ENCODE measurements at places on chromosomes 4 and X.

GRCh38 chrX:125295337-125295736 is 24.3 kb upstream of the TEX13C start:
- no peak for DNase-seq

GRCh38 chrX:18643853-18644252 is 28.1 kb downstream of the RS1 start:
- no peak for DNase-seq

- no peak for DNase-seq
Measured at GRCh38 chr4:77804471-77804870, 14.7 kb downstream of the CNOT6L start.

- DNase-seq: no peak
Measured at GRCh38 chr4:173585876-173586572, 56.0 kb upstream of the HAND2 start.

DNA sequence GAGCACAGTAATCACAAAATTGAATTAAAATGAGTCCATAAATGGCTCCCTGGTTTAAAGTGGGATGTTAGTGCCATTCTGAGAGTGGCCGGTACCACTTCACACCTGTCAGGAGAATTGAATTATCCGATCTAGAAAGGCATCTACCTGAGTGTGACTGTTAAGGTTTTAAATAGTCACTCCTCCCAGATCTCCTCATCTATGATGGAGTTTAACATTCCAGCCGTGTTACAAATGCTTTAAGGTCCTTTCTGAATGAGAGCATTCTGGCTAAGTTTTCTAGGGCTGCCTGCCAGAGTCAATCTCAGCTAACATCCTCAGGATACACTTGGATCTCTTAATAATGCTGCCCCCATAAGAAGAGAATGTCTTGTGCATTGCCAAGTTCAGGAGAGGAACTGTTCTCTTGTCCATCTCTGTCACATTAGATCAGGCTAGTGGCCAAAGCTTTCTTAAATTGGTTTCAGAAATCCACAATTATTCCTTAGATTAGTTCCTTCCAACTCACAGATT is 231.1 kb downstream of the SLC39A8 start:
- DNase-seq: no peak

DNA sequence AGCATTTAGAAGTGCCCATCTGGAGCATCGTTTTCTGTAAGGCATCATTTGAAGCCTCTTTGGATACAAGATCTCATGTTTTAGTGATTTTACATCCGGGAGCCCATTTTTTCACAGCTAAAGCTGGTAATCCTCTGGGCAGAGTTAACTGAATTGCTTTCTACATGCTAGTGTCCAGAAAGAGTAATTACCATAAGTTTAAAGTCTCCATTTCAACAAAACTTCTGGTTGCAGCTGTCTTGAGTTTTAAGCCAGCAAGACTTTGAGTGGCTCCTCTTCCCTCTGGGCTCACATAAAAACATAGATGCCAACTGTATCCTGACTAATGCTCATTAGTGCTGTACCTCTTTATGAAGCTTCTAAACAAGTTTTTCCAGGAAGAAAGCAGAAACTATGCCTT is 65.4 kb downstream of the GPRIN3 start:
- DNase-seq: no peak

DNA sequence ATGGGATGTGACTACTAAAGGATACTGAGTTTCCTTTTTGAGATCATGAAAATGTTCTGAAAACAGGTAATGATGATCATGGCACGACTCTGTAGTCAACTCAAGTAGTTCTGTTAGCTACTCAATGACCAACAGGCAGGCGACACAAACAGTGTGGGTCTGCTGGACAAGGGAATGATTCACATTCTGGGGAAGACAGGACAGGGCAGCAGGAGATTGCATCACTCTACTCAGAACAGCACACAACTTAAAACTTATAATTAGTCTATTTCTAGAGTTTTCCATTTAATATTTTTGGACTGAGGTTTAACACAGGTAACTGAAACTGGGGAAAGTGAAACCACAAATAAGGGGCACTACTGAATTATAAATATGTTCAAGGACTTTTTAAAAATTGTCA is 365.2 kb downstream of the PRDM5 start:
- no peak for DNase-seq

DNA sequence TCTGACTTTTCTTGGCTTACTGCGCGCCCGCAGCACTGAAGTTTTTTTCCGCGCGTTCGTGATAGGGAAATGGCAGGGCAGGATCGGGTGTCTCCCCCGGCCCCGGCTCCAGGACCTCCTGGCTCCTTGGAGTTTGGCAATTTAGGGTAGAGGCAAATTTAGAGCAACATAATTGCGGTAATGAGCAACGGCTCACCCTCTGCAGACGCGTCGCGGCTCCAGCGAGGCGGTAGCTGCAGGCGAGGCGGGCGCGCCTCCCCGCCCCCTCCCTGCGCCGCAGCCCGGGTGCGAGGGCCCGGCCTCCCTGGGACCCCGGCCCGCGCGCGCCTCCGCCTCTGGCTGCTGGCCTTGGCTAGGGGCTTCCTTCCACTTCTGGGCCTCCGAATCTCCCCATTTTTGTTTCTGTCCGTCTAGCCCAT is 6.2 kb downstream of the MSX1 start:
- no peak for DNase-seq

DNA sequence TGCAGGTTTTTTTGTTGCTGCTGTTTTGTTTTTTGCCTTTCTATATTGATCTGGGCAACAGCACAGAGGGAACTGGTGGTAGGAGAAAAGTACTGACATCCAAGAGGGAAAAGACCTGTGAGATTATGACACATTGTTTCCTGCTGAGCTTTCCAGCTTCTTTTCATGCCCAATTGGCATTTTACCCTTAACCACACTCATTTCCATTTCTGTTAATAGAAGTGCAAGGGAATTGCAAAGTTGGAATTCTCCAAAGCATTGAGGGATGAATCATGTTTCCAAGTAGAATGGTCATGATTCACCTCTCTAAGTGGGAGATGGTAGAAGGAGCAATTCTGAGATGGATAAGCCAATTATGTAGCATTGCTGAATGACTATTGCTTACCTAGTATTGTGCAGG is 161.5 kb downstream of the PPARGC1A start:
- no peak for DNase-seq

DNA sequence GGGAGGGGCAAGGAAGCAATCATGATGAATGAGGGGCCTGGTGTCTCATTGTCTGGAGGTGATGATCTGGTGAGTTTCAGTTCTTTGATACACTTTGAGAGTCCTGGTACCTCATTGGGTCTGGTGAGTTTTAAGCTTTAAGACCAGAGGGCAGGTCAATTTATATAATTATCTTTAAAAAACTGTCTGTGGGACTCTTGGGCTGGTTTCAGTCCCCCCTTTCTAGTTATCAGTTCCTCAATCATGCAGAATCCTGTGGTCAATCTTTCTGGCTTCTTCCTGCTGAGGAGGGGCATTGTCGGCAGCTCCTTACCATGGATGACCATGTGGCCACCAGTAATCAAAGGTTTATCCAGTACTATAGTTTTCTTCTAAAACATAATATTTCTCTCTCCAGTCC is 789.1 kb downstream of the PCDH18 start:
- DNase-seq: no peak

DNA sequence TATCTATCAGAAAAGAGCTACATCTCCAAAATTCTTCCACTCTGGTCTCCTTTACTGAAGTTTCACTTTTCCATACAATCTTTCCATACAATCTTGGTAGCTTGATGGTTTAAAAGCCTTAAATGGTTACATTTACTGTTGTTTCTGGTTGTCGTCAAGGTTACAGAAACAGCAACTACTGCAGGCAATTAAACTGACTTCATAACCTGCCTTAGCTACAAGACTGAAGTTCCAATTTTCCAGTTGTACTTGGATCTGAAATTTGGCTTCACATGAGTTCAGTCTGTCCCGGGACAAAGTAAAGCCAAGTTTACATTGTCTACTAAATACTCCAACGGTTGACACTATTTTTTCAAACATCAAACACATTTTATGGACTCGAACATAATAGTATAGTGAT is 326.4 kb downstream of the ANKRD50 start:
- no peak for DNase-seq

DNA sequence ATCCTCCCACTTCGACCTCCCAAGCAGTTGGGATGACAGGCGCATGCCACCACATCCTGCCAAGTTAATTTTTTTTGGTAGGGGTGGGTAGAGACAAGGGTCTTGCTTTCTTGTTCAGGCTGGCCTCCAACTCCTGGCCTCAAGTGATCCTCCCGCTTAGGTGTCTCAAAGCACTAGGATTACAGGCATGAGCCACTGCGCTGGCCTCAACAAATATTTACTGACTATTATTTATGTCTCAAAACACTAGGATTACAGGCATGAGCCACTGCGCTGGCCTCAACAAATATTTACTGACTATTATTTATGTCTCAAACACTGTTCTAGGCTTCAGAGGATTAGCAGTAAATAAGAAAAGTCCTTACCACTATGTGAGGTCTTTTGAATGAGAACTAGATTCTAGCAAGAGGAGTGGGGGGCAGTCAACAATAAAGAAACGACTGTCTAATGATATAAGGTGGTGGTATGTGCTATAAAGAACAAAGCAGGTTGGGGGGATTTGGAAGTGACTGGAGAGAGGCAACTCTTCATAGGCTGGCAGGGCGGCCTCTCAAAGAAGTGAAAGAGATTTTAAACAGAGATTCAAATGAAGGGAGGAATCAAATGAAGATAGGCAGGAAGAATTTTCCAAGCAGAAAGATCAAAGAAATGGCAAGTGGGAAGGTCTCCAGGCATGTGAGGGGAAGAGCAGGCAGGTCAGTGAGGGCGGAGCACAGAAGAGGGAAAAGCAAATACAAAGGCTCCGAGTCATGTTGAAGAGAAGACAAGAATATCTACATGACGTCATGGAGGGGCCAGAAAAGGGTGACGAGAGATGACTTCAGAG is 12.7 kb upstream of the ACSL1 start:
- DNase-seq: no peak

- DNase-seq: no peak
Measured at GRCh38 chrX:73681408-73681807, 118.4 kb downstream of the CHIC1 start.

DNA sequence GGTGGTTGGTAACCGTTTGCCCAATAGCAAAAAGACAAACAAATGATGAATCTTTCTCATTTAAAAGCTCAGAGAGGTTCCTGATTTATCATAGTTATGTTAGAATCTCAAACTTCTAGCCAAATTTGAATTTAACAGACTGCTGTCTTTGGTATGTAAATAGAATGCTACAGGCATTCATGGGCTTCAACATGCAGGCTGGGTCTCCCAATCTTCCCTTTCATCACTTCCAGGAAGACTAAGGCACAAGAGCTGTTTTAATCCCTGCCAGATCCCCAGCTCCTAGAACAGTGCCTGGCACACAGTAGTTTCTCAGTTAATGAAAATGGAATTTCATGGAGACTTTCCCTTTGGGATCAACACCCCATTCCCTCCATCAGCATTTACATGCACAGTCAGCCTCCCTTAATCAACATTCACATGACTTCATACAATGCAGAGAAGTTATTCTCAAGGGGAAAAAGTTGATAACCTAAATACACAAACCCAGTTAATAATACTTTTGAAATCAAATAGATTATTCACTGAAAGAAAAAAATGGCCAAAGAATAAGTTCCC is 107.6 kb upstream of the C1QTNF7 start:
- no peak for DNase-seq

DNA sequence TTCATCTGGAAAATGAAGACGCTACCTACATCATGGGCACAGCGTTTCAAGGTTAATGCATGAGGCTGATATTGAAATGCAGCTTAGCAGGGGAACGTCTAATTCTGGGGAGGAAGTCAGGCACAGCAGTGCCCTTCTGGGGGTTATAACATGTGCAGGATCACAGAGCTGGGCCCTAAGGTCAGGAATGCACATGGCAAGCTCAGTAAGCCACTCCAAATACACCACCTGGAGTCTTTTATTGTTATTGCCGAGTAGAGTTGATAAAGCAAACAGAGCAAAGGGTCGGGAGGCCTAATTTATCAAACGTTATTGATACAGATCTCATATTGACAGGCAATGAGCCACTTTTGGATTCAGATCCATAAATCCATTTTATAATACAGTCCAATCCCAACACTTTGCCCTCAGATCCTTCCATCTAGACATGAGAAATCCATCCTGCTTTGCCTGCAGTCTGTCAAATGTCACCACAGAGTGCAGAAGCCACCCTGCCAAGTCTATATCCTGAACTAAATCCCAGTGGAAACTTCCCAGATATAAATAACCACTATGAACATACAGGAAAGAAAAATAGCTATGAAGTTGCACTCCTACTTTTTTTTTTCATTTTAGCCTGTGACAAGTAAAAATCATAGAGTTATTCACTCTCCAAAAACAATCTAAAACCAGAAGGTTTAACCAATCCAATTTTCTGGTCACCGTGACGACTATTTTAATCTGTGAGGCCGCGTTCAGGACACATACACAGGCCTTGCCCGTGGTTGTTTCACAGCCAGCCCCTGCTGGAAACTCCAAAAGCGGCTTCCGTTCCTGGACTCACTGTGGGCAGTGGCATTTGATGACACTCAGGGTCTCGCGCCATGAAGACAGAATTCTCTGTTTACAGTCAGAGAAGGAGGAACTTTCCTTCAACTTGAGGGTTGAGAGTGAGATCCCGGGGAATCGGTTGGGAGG is 335.4 kb downstream of the DHX15 start:
- DNase-seq: no peak

- no peak for DNase-seq
Measured at GRCh38 chr4:88159229-88159725, 838 bp upstream of the ABCG2 start.

DNA sequence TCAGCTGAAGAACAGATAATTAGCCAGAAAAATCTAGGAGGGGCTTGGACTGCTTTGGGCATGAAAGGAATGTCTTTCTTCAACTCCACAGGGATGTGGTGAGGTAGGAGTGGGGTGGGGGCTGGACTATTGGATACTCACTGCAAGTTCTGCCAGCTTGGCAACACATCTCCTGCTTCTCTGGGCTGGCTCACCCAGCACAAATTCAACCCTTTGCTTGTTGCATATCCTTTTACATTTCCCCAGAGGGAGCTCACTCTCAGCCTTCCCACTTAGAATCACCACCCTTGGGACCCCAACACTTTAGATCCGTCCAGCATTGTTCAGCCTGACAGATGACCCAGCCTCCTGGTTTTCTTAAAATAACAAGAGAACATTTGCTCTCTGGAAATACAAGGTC is 120.6 kb downstream of the KDR start:
- DNase-seq: no peak

DNA sequence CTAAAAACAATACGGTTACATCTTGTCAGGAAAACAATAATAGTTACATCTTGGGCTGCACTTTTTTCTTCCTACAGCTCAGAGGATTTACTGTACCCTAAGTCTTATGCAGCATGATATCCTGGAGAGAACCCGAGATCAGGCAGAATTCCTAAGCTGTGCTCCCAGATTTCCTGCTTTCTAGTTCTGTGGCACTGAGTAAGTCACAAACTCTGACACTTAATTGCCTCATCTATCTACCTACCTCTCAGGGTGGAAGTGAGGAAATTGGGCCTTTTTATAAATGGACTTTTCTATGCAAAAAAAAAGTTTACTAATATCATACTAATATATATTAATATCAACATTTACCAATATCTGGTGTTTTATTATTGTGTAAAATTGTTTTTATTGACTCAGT is 438.5 kb downstream of the INPP4B start:
- no peak for DNase-seq

GRCh38 chr4:185312699-185313098 is 83.0 kb downstream of the LRP2BP start:
- no peak for DNase-seq

GRCh38 chr4:115249808-115250207 is 136.4 kb upstream of the NDST4 start:
- no peak for DNase-seq

Measured in stimulated activated CD4-positive, alpha-beta T cell treated with anti-CD3 and anti-CD28 coated beads, TNF-alpha, amount 100 ng/mL, for 24 hours (primary cell).